ENCODE measurements at places on chromosomes 16 and 17. TPM values are rescaled to one million over a fixed set of nuclear protein-coding genes. Genes with fewer than 3 reads are reported as not detected.
A peak's percentile ranks its signal among the peaks of the same experiment; 100 is the strongest.

TEX14 gene
- total RNA-seq: 6.8 TPM

UTP4 gene
- 26.4 TPM for total RNA-seq

NPIPB13 gene
- total RNA-seq: 27.6 TPM

- no peaks in the 10 kb centered on the region for H3K36me3 ChIP-seq
- H3K4me3 ChIP-seq: no peak overlapping the region
- H3K27ac ChIP-seq: no peak overlapping the region
- peak; percentile 77 for DNase-seq
Observed at GRCh38 chr16:79307214-79307613, 293.3 kb downstream of the MAF start.

- no peak for DNase-seq
- no peaks in the 10 kb centered on the region for H3K36me3 ChIP-seq
- peaks cover 20% of the 10 kb centered on the region for H3K27me3 ChIP-seq
- no peak overlapping the region for H3K27ac ChIP-seq
Observed at GRCh38 chr16:86951831-86952598, 365.2 kb downstream of the C16orf95 start.

DNA sequence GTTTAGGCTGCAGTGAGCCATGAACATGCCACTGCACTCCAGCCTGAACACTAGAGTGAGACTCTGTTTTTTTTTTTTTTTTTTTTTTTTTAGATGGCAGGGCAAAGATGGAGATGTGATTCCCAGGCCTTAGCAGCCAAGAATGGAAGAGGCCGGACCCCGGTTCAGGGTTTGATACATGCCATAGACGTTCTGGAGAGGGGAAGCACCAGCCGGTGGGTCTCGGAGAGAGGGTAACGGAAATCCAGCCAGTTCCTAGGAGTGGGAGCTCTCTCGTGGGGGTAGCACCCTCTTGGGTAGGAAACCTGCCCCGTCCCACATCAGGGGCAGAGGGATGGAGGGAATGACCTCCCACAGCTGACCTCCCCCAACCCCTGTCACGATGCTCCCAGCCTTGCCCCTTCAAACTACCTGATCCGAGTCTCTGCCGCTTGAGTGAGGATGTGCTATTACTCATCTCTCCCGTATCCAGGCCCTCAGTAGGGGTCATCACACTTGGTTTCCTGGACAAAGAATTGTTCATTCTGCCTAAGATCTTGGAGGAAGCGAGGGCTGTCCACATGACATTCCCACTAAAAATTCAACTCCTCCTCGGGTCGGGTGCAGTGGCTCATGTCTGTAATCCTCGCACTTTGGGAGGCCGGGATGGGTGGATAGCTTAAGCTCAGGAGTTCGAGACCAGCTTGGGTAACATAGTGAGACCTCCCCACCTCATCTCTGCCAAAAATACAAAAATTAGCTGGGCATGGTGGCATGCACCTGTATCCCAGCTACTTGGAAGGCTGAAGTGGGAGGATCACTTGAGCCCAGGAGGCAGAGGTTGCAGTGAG, 47.3 kb downstream of the MIS12 start:
- H3K27me3 ChIP-seq: no peaks in the 10 kb centered on the region
- H3K27ac ChIP-seq: no peak overlapping the region
- no peak overlapping the region for H3K4me3 ChIP-seq

Measured in lower lobe of right lung (tissue), 2 donors.